ENCODE measurements at places on chromosomes 2 and 18.
A peak's percentile ranks its signal among the peaks of the same experiment; 100 is the strongest.

DNA sequence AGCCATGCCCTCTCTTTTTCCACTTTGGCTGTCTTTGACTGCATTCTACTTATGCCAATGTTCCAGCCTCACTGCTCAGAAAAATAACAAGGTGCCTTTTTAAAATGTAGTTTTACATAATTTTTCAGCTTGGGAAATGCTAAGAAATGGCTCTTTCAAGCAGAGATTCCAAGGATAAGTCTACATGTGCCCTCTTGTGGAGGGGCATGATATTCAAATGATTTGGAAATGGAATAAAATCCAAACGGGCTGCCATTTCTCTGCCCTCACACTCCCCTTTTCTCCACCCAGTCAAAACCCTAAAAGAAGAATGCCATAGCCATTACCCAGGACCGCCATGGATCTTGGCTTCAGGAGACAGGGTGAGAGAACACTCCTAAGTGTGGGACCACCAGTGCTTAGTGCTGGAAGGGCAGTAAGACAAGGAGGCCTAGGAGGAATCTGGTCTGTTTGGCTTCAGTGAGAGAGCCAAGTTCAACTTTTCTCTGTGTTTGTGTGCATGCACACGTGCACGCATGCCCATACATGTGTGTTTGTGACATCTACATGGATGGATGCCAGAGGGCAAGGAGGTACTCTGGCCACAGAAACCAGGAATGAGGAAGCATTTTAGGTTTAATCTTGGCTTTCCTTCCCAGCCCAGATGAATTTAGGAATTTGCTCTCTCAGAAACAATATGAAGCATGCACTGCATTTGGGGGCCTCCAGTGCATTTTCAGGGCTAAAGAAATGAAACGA is 174.0 kb upstream of the SLC14A2 start:
- peak; percentile 7 for DNase-seq

DNA sequence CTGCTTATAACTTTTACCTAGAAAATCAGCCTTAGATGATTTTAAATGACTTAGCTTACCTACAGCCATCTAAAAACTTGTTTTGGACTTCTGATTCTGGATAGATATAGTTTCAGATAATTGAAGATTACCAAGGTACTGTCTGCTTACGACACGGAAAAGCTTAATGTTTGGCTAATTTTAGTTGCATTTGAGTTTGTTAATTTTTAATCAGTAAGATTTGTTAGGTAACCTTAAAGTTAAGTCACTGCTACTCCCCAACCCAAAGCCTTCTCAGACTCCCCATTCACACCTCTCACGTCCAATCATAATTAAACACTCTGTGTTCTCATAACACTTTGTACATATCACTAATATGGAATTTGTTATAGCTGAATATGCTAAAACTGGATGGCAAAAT is 190.6 kb upstream of the VWC2L start:
- no peak for DNase-seq

GRCh38 chr2:165067643-165068486 is 112.5 kb upstream of the SLC38A11 start:
- no peak for DNase-seq

- DNase-seq = no peak
Measured at GRCh38 chr2:166088634-166089033, 39.2 kb downstream of the SCN1A start.

GRCh38 chr2:124024561-124025170 is 421 bp upstream of the CNTNAP5 start:
- no peak for DNase-seq

- DNase-seq = no peak
Measured at GRCh38 chr2:196750291-196750923, 49.1 kb downstream of the GTF3C3 start.

GRCh38 chr2:239166201-239166834 is 234.5 kb downstream of the HDAC4 start:
- DNase-seq = no peak

DNA sequence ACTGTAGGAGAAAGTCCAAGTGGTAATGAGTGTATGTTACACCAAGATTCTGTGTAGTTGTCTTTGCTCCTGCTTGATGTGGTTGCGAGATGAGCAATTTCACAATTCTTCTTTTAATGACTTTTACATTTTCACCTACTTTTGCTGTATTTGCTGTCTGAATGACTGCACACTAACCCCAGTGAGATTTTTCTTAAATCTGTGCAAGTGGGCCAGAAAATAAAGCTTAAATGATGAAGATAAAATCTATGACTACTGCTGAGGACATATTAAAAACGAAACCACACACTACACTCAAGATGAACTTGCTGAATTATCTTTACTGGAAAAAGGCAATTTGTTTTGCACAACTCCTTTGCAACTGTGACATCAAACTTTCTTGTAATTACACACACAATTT is 4.1 kb downstream of the LDAH start:
- DNase-seq = no peak

GRCh38 chr2:39603436-39603835 is 62.3 kb upstream of the TMEM178A start:
- no peak for DNase-seq

DNA sequence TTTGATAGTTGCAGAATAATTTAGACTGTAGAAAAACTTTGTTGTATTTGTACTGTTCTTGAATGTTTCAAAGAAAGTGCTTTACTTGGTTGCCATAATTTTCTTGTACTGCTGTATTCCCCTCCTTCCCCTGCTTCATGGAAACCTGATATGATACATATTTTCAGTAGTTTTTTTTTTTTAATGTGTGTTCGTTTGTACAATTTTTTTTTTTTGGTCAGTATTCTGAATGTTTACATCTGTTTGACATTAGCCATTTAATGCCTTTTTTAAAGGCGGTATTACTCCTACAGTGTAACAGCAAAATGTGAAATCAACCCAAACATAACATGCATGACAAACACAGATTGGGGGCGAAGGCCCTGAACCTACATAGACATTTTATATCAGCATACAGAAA is 172.3 kb downstream of the ASXL3 start:
- DNase-seq = no peak

- DNase-seq = no peak
Measured at GRCh38 chr2:11920993-11921583, 174.7 kb downstream of the LPIN1 start.

DNA sequence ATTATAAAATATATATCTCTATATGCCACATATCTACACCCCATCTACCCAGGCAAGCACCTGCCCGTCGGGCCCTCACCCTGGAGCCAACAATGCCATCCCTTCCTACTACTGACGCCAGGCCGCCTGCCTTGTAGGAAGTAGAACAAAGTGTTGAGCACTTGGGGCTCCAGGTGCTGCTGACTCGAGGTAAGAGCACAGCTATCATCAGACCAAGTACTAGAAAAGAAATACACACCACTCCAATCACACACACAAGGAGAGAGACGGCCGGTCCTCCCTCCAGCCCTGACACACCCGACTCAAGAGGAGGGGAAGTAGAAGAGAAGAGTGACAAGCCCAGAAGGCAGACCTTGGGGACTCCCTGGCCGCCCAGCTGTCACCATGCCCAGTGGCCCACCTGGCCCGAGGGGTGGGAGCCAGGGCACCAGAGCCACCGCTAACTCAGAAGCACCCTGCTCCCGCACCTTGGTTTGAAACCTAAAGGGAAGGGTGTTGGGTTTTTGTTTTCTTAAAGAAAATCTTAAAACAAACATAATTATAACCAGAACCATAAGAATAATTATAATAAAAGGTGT is 64.0 kb upstream of the POMC start:
- DNase-seq = no peak

- no peak for DNase-seq
Measured at GRCh38 chr18:46141199-46141598, 37.0 kb downstream of the HAUS1 start.

DNA sequence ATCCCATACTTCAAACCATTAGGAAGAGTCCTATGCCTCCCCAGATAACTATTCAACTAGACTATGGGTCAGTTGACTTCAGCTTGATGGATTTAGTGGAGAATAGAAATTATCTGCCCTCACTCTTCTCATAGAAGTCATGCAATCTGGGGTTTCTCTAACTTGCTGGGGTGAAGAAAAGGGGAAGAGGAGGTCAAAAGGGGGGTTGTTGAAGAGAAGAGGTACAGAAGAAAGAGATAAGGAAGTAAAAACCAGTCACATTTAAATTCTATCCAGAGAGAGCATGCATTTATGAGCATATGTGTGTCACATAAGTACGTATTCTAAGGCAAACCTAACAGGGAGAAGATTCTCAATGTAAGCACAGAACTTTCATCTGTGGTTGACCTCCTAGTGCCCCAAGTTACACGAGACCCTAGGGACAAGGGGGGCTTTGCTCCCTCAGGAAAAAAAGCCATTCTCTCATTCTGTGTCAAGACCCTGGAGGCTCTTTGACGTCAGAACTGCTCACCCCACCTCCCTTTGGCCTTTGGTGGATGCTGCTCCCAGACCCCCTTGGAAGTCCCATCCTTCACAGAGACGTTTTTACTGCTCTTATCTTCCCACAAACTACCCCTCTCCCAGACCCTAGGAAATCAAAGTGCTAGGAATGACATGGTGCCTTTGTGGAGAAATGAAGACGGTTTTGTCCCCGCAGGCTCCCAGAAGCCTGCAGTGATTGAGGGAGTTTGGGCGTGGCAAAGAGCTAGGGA is 236.8 kb upstream of the TNP1 start:
- no peak for DNase-seq

- DNase-seq = no peak
Measured at GRCh38 chr18:79555885-79556284, 123.7 kb upstream of the CTDP1 start.

DNA sequence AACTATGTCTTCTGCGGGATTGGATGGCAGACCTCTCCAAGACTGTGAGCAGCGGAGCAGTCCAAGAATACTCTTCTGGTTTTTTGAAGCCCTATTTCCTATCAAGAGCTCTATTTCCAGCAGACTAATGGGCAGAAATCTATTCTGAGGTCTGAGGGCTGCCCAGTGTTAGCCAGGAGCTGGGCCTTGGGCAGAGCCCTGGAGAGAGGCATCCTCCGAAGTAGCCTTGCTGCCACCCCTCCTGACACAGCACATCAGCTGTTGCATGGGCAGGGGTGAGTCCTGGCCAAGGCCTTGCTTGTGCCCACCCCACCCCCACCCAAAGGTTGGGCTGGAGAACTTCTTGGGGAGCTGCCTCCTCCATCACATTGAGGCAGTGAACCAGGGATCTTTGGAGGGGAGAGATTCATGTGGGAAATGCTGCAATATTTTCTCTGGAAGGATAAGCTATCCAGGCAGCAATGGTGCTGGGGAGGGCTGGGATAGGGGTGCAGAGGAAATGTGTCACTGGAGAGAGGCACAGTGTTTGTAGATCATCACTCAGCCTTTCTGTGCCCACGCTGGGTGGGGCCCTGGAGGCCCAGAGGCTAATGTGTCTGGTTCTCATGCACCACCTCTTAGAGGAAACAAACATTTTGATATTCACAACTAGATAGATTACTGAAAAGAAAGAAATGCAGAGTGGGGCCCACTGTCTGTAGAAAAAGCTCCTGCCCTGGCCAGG is 104.7 kb downstream of the VSNL1 start:
- DNase-seq = peak; percentile 11

- peak; percentile 28 for DNase-seq
Measured at GRCh38 chr2:75464348-75464946, 96.3 kb downstream of the EVA1A start.

GRCh38 chr2:239889641-239890121 is 135.5 kb downstream of the NDUFA10 start:
- no peak for DNase-seq

GRCh38 chr2:2158189-2158826 is 172.8 kb downstream of the MYT1L start:
- DNase-seq = no peak

GRCh38 chr2:134601264-134601663 is 117.5 kb downstream of the TMEM163 start:
- DNase-seq = no peak

- no peak for DNase-seq
Measured at GRCh38 chr2:147030966-147031720, 813.7 kb upstream of the ACVR2A start.

GRCh38 chr2:159265171-159265576 is 21.3 kb downstream of the WDSUB1 start:
- DNase-seq = no peak

- peak; percentile 23 for DNase-seq
Measured at GRCh38 chr18:23226930-23227725, 91.8 kb downstream of the CABLES1 start.

DNA sequence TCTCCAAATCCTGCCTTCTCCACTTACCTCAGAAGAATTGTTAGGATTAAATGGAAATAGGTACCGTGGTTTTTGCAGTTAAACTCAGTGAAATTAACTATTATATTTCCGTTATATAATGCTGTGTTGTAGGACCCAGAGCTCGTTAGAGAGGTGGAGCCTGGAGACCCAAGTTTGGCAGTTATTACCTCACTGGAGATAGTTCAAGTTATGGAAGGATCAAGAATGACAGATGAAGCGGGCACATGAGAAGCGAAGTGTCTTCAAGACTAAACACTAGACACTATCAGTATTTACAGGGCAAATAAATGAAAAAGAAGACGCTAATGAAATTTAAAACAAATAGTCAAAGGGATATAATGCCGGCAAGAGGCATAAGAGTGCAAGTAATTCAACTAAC is 866 bp downstream of the CWC22 start:
- DNase-seq = peak; percentile 43

GRCh38 chr2:188244383-188244782 is 47.3 kb upstream of the GULP1 start:
- DNase-seq = peak; percentile 20

DNA sequence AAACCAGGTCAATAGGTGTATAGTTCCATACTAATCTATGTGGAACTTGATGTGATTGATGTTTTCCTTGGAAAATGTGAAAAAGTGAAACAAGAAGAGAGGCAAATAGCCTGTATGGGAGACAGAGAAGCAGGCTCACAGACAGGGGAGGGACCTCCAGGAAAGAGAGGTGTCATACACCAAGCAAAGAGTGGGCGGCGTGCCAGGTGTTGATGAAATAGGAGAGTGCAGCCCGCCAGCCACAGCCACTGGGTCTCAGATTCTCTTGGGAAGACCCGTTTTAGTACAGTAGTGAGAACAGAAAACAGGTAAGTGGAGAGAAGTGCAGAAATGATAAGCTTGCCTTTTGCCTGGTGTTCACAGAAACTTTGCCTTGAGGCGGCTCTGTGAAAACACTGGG is 301.9 kb downstream of the ZNF407 start:
- DNase-seq = no peak

- no peak for DNase-seq
Measured at GRCh38 chr2:3806168-3806567, 102.8 kb downstream of the DCDC2C start.

DNA sequence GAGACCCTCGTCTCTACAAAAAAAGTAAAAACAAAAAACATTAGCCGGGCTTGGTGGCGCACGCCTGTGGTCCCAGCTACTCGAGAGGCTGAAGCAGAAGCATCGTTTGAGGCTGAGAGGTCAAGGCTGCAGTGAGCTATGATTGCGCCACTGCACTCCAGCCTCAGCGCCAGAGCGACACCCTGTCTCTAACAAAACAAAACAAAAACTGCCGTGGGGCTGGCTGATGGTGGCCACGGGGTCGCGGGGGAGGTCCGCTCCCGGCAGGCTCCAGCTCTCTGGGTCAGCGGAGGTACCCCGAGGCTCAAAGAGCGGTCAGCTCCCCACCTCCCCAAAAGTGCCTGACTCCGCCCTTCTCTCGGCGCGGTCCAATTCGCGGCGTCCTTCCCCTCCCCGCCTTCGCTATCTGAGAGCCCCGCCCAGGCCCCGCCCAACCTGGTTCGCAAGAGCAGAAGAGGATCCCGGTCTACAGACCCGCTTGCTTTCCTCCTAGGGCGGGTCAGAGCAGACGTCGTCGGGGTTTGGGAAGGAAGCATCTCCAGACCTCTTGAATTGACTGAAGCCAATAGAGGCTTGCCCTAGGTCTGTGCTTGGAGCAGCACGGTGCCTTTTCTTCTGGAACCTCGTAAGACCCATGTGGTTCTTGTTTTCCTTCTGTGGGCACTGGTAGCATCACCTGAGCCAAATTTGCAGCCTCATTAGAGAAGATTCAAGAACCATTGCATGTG is 7.8 kb downstream of the RAX start:
- DNase-seq = no peak

GRCh38 chr2:134103196-134103595 is 150.7 kb upstream of the MGAT5 start:
- no peak for DNase-seq
